ENCODE measurements at places on chromosomes 7 and 10.

DNA sequence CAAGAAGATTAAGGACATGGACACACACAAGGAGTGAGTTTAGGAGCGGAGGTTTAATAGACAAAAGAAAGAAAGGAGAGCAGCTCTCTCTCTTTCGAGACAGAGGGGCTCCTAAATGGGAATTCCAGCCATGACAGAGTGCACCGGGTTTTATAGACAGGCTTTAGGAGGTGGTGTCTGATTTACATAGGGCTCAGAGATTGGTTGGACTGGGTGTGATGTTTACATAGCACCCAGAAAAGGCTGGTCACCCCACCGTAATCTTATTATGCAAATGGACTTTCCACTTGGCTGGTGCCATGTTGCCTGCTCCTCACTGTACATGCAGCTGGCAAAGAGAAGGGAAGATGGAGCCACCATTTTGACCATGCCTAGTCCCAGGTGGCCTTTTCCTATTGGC lies 28.4 kb upstream of the MRC1 start:
- no peak for DNase-seq

DNA sequence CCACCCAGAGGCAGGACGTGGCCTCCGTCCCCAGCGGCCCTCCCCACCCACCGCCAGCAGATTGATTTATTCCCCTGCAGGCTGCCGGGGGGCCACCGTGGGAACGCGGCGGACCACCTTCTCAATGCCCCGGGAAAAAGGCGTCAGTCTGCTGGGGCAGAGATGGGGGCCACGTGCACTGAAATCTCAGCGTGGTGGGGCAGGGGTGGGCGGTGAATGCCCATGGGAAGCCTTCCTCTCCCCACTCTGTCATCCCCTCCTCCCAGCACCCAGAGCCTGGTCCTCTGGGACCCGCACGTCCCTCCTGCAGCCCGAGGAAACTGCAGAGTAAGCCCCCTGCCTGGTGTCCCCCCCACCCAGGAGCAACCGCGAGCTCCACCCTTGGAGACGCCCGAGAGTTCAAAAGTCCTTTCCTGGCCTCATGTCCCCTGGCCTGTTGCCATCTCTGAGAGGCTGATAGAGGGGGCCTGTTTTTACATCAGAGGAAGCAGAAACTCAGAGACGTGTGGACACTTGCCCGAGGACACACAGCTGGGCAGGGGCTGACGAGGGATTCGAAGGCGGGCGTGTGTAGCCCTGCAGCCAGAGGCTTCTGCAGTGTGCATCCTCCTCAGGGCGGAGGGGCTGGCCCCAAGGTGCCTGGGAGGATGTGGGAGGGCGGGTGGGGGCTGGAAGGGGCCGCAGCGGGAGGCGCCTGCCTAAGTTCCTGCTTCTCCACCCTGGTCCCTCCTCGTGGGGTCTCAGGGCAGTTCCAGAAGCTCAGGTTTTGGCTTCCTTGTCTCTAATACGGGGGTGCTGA lies 21.8 kb downstream of the UNCX start:
- no peak for DNase-seq

DNA sequence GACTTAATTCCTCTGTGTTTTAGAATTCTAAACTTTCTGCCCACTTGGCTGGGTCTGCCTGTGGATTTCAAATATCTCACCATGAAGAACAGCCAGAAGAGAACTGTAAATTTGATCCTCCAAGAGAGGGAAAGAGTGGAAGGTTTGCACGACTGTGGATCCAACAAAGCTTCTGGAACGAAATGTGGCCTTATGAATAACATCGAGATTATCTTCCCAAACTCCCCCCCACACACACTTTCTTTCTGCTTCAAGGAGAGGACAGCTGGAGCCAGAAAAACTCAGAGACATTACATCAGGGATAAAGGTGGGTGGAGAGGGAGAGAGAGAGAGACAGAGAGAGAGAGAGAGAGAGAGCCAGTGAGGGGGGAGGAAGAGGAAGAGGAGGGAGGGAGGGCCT lies 570.1 kb upstream of the MGMT start:
- no peak for DNase-seq

GRCh38 chr7:19677180-19677579 lies 31.7 kb downstream of the POLR1F start:
- no peak for DNase-seq

- DNase-seq: no peak
Measured at GRCh38 chr10:132264966-132265889, 42.5 kb downstream of the STK32C start.

Data from NCI-H2081 treated with DMSO at 0.1 percent for 48 hours (cell line).